ENCODE measurements at places on chromosomes 16 and 17.

- no peak for DNase-seq
These were observed 1.9 kb upstream of the UNC13D start for GRCh38 chr17:75845933-75846691.

- DNase-seq: peak; percentile 61
These were observed 24.0 kb downstream of the LIMD2 start for GRCh38 chr17:63675607-63676546.

DNA sequence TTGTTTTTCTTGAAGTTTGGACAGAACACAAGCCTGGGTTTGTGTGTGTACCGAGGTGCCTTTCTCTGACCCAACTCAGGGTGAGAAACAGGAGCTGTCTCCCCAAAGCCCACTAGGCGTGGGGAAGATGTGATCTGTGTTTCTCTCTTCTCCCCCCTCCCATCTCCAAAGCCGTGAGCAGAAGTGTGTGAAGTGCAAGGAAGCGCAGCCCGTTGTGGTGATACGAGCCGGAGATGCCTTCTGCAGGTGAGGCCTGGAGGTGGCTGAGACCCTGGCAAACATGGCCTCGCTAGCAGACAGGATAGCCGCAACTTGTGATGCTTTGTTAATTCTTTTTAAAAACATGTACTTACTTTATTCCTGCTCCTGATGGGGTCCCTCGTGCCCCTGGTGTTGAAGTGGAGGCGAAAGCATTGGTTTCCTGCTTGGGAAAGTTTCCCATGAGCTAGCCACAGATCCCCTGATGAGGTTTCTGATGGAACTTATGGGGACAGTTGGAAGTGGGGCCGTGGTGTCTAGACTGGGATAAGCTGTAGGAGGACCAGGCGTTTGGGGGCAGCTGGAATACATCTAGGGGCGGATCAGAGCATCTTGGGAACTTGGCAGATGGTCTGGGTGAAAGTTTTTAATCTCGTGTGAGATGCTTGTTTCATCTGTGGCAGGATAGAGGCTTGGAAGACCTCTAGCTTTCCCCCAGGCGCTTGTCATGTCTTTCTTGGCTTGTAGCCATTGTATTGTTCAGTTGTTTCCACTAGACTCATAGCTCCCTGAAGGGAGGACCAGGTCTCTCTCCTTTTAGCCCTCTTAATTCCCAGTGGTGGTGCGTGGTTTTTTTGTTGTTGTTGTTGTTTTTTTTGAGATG is 893 bp downstream of the CTU2 start:
- no peak for DNase-seq

DNA sequence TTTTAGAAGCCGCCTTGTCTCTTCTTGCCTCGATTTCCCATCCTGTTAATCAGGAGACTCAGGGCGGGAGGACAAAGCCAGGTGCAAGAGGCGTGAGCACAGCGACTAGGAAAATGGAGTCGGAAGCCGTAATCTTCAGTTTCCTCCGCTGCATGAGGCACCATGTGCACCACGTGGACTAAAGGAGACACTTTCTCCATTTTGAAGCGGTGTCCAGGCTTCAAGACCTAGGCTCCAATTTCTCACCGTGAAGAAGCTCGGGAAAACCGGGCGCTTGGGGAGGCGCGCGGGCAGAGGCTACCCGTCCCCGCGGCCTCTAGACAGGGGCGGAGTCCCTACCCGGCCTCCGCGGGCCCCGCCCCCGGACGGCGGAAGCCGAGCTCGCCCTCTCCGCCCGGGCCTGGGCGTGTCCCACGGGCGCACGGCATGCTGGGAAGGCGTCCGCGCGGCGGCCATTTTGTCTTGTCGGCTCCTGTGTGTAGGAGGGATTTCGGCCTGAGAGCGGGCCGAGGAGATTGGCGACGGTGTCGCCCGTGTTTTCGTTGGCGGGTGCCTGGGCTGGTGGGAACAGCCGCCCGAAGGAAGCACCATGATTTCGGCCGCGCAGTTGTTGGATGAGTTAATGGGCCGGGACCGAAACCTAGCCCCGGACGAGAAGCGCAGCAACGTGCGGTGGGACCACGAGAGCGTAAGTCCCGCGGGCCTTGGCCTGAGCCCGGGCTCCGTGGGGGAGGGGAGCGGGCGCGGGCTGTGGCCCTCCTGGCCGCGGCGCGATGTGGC is at the start of gene LUC7L3:
Gene LUC7L3 (plus strand): TSS at position 460 of the 780 bp plus-strand sequence. CDS start 130 bp downstream, at position 590.
- peak; percentile 96 for DNase-seq

DNA sequence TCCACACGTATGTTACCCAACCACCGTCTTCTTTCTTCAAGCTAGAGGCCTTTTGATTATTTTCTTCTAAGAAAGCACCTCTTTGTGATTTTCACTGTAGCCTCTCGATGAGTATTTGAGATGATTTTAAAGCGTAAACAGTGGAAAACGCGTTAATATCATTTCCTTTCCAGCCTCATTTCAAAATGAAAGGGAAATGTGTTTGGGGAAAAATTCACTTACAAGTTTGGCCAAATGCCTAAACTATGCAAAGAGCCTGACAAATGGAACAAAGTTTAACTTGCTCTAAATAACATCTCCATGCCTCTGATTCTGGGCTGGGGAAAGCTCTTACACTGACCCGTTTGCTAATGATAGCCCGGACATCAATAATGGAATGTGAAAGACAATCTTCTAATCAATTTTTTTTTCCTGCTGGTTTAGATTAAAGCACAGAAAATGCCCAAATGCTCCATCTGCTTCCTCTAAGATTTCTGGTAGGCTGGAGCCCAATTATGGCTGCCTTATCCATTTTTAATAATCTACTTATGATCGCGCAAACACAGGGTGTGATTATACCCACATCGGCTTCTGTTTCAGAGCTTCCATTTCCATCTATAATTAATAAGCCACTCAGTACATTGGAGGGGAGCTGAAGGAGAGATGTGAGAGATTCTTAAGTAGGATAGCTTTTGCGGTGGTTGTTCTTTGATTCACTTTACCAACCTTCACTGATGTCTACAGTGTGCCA is 43.5 kb downstream of the HS3ST2 start:
- no peak for DNase-seq

GRCh38 chr17:65888649-65889048 is 303.3 kb downstream of the CEP112 start:
- DNase-seq: no peak

DNA sequence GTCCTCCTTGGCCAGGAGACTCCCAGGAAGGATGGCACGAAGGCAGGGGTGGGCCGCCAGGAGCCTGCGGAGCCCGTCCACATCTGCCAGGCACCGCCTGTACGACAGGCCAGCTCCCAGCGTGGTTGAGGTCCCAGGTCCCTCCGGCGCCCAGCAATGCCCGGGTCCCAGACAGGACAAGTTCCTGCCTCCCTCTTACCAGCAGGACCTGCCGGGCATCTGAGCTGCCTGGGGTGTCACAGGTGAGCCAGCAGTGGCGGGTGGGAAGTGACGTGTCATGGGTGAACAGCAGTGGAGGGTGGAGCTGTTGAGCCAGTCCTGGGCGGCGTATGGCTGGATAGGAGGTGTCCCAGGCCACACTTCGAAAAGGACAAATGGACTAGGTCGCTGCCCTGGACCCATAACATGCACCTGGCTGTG is 15.7 kb upstream of the BAHCC1 start:
- DNase-seq: no peak

- DNase-seq: peak; percentile 84
These were observed 45.0 kb downstream of the ESRP2 start for GRCh38 chr16:68190736-68191510.

- no peak for DNase-seq
These were observed 61.5 kb downstream of the SLC39A11 start for GRCh38 chr17:73030995-73031394.

GRCh38 chr17:46894476-46895151 is 28.3 kb upstream of the GOSR2 start:
- no peak for DNase-seq

DNA sequence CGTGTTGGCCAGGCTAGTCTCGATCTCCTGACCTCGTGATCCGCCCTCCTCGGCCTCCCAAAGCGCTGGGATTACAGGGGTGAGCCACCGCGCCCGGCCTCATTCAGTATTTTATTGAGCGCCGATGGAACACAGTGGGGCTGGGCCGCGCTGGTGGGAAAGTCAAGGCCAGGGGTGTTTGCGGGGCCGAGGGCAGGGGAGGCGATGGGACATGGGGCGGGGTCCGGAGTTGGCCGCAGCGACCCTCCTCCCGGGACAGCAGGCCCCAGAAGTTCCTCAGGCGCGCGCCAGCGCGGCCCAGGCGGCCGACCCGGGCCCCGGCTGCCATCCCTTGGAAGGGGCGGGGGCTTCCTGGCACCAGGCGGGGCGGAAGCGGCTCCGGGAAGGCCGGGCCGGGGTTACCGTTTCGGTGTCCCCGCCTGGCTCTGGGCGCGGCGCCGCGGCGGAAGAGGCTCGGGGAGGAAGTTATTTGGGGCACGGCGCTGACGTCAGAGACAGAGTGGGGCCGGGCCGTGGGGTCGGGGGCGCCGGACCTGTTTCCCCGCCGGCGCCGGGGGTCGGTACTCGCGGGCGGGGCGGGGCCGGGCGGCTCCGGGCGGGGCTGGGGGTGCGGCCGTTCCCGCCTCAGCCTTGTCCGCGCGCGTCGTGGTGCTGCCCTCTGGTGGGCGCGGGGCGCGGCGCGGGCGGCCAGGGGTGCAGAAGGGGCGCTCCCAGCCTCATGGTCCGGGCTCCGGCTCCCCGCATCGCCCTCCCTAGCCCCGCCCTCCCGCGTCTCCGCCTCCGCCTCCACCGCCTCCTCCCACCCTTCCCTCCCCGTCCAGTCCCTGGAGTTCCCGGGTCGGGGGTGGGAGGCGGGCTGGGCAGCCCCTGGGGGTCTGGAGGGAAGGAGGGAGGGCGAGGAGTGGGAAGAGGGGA is 952 bp upstream of the PRSS27 start:
- peak; percentile 86 for DNase-seq

DNA sequence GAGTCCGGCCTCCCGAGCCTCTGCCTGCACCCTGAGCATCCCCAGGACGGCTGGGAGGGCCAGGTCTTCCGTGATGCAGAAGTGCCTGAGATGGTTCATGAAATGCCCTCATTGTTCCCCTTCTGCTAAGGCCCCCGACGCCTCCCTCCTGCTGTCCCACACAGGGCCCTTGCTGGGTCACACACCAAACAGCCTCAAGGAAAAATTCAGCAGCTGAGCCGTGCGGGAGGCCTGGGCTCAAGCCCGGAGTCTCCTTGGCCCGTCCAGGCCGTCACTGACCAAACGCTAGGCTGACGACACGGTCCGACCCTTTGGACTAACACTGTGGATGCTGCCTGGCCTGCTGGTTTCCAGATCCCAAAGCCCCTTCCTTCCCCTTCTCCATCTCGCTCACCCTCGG is 90.2 kb downstream of the RTN4RL1 start:
- DNase-seq: no peak

DNA sequence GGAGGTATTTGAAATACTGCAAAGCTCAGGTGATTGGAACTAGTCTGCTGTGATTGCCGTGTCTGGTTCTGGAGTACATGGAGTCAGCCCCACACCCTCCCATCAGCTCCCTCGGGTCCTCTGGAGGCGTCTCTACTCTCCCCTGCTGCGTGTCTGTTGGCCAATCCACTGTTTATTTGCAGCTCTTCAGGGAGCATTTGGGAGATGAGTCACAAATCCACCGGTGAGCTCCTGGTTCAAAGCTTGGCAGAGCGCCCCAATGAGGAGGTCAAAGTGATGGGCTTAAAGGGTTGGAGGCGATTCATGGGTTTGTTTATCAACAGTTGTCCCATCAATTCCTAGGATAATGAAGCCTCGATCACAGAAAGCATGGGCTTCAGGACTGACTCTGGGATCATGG is 14.6 kb downstream of the CALB2 start:
- no peak for DNase-seq

DNA sequence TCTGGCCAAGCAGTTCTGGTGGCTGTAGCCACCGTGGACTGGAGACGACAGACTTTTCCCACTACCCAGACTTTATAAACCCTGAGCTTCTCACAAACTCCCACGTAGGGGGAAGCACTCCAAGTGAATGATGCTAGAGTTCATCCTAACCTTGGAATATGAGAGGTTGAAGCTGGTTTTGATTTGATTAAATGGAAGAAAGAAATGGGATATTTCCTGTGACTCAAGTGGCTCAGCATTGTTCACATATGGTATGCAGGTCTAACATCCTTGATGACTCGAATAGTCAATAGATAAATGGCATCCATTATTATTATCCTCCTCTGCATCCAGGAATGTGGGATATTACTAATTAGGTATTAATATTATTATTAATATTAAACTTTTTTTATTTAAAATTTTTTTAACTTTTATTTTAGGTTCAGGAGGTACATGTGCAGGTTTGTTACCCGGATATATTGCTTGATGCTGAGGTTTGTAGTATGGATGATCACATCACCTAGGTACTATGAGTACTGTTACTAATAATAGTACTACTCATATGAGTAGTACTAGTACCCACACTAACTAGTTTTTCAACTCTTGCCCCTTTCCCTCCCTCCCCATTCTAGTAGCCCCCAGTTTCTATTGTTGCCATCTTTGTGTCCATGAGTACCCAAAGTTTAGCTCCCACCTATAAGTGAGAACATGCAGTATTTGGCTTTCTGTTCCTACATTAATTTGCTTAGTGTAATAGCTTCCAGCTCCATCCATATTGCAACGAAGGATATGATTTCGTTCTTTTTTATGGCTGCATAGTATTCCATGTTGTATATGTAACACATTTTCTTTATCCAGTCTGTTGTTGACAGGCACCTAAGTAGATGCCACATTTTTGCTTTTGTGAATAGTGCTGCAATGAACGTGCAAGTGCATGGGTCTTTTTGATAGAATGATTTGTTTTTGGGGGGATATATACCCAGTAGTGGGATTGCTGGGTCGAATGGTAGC is 22.9 kb downstream of the PIK3R6 start:
- DNase-seq: no peak

GRCh38 chr17:33099252-33099651 is 107.6 kb downstream of the SPACA3 start:
- no peak for DNase-seq

- DNase-seq: no peak
These were observed 30.6 kb downstream of the CDRT15 start for GRCh38 chr17:14205992-14206461.

- DNase-seq: no peak
These were observed 6.3 kb downstream of the CDH8 start for GRCh38 chr16:62029947-62030346.

GRCh38 chr17:47604598-47604927 is 45.2 kb upstream of the KPNB1 start:
- DNase-seq: no peak

- no peak for DNase-seq
These were observed 14.4 kb downstream of the CA4 start for GRCh38 chr17:60164164-60164563.

Measured in inflammatory macrophage treated with lipopolysaccharide for 4 hours (primary cell).